Progenitor cell of endocrine pancreas (in vitro differentiated cells): ENCODE measurements at places on chromosomes 7 and 10. TPM values are rescaled to one million over a fixed set of nuclear protein-coding genes. Genes with fewer than 3 reads are reported as not detected.

Gene MUC3A
- total RNA-seq: 2.0 and 2.1 TPM in 2 replicates

Gene ADCY1
- 11.3 and 13.6 TPM in 2 replicates for total RNA-seq

Gene ABCB1
- total RNA-seq: 0.48 and 0.69 TPM in 2 replicates

GRCh38 chr7:53641091-53641490 lies 605.7 kb downstream of the POM121L12 start:
- H3K36me3 ChIP-seq: no peaks in the 10 kb centered on the region
- no peak overlapping the region for H3K27ac ChIP-seq
- DNase-seq: no peak
- peaks cover 12% of the 10 kb centered on the region for H3K4me1 ChIP-seq
- no peak overlapping the region for H3K4me3 ChIP-seq

DNA sequence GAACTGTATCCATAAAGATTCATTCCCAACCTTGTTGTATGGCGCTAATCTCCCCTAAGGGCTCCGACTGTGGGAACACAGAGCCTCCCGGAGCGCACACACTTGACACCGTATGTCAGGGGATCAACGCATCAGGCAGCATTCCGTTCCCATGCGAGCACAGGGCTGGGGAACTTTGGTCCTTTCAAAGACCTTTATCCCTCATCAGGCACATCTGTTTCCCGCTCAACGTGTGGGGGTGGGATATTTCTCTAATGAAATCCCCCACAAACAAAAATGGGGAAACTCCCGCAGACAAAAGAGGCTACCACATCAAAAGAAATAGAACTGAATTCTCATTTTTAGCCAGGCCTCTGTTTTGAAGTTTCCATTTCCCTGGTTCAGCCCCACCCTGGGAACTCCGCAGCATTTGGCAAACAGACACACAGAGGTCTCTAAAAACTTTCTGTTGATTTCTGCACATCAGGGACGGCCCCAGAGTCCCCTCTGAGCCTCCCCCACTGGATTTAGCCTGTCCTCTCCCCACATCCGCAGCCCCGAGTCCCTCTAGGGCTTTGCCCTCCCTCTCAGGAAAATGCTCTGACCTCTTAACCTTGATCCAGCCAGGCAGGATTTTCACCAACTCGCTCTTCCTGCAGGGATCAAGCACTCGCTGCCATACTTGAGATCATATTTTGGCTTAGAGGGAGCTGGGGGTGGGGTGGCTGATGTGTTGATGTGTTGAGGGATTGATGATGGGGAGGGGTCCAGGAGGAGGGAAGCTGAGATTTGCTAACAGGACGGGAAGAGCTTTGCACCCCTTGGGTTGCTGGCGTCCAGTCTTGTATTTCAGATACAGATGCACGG lies 6.6 kb downstream of the CPA5 start:
- H3K36me3 ChIP-seq: no peaks in the 10 kb centered on the region
- no peak overlapping the region for H3K4me3 ChIP-seq
- no peak for DNase-seq
- peak overlapping the region; percentile 55 for H3K27ac ChIP-seq
- H3K27me3 ChIP-seq: peaks cover 2% of the 10 kb centered on the region
- H3K4me1 ChIP-seq: peaks cover 23% of the 10 kb centered on the region

DNA sequence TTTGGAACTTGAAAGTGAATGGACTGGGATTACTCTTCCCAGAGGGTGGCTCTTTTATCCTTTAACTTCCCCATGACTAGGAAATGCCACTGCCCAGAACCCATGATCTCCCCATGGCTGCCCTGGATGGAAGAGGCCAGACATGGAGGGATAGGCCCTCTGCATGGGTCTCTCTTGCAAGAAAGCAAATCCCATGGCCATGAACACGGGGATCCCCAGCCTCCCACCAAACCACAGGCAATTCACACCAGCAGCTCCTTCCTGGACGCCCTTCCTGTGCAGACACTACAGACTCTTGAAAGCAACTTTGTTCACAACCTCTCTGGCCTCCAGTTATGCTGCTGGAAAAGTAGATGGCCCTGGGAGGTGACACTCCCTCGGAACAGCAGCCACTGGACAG lies 55.0 kb downstream of the EBF3 start:
- no peak overlapping the region for H3K27ac ChIP-seq
- H3K4me1 ChIP-seq: peaks cover 20% of the 10 kb centered on the region
- H3K4me3 ChIP-seq: no peak overlapping the region
